ENCODE measurements at places on chromosomes 2 and 18.
A peak's percentile ranks its signal among the peaks of the same experiment; 100 is the strongest.

DNA sequence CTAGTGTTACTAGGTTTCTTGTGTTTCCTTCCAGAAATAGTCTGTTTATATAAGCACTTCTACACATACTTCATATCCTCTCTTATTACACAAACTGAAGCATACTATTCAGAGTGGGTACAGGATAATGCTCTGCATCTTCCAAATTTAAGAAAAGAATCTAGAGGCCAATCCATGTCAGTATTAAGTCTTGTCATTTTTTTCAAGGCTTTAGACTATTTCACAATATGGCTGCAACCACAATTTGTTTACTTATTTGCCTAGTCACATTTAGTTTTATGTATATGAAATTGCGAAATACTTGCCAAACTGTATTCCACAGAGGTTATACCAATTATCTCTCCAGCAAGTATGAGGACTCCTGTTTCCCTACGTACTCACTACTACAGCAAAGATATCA, 27.9 kb downstream of the IWS1 start:
- DNase-seq: no peak

DNA sequence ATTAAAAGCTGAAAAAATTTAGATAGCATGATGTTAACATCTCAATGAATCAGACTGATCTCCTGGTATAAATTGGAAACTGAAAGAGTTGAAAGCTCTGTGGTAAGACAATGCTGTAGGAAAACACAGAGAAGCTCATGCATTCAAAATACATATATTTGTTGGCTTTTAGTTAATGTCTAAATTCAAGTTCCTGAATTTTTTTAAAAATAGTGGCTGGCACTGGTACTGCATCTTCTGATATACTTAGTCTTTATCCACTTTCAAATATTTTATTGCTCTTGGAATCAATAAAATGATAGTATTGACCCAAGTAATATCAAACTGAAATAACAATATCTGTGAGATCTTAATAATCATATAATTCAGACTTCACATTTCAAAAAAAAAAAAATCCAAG, 151.4 kb upstream of the FIGN start:
- DNase-seq: no peak

- DNase-seq: no peak
Observed at GRCh38 chr2:56008661-56009431, 85.3 kb upstream of the EFEMP1 start.

DNA sequence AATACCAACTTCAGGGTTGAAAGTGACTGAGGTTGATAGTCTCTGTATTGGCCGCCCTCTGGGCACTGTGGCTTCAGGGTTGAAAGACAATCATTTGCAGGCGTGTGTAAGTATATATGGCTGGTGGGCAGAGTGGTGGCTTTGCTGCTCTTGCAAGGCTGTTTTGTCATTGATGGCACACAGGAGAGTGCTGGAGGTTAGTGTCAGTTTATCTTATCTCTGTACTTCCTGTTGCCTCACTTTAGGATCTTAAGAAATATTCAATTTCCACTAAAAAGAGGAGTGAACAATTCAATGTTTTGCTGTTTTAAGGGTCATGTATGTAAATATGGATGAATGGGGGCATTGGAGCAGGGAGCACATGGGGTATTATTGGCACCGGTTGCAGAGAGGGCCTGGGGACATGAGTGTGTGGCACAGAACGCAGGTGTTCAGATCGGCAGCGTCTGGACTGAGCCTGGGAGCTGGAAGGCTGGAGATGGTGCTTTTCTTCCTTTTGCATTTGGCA, 51.5 kb downstream of the NCK2 start:
- DNase-seq: no peak

DNA sequence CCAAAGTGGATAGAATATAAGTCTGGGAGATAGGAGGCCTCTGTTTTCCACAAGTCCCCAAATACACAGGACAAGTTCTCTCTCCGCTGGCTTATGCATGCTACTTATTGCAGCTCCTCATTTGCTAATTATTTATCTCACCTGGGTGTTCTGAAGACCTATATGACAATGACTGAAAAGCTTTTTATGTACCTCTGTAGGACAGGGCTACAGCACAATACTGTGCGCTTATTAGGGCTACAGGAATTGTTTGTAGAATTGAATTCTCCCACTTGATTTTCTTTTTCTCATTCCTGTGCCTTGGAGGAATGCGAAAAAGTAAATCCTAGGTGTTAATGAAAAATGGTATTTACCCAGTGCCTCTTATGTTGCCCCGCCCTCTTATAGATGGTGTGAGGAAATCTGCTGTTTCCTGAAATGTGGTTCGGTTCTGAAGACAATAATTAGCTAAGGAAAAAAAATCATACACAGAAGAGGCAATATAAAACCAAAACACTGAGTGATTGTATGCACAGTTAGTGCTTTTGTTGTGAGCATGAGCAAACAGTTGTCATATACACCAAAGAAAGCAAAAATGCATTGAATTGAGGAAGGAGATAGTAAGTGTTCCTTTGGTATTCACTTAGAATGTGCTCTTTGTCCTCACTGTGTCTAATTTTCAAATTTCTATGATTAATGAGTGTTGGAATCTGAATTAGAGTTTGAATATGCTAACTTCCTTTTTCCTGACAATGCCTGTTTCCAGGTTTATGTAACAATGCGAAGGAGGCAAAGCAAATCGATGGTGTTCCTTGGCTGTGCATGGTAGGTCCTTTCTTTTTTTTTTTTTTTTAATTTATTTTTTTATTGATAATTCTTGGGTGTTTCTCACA, 78.7 kb upstream of the PNPT1 start:
- no peak for DNase-seq

- DNase-seq: no peak
Observed at GRCh38 chr18:22550366-22550765, 132.7 kb upstream of the CTAGE1 start.

- no peak for DNase-seq
Observed at GRCh38 chr2:147595200-147595599, 249.6 kb upstream of the ACVR2A start.

DNA sequence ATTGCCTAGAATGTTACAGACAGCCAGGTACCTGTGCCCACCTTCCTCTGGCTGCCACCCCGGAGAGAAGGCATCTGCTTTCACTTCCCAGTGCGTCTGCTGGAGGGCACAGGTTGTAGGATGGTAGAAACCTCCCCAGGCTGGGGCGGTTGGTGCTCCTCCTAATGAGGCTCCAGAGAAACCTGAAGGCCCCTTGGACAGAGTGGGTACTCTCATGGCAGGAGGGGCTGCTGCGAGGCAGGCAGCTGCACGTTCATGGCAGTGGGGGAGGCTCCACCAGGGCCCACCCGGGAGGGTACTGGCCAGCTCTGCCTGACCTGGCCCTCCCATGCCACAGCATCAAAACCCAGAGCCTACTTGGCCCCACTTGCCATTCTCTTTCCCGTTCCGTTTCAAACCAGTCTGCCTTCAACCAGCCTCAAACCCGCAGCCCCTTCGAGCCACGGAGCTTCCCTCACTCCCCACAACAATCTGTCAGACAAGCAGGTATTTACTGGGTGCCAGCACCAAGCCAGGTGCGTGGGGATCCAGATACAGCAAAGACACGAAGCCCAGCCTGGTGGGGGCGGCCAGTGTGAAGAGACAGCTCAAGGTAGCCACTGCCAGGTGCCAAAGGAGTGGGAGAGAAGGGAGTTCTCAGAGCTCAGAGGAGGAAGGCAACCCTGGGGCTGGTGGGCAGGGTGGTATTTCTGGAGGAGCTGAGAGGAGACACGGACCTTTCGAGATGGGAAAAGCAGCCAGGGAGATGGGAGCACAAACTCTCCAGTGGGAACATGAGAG, 229.6 kb downstream of the LOXHD1 start:
- DNase-seq: no peak

DNA sequence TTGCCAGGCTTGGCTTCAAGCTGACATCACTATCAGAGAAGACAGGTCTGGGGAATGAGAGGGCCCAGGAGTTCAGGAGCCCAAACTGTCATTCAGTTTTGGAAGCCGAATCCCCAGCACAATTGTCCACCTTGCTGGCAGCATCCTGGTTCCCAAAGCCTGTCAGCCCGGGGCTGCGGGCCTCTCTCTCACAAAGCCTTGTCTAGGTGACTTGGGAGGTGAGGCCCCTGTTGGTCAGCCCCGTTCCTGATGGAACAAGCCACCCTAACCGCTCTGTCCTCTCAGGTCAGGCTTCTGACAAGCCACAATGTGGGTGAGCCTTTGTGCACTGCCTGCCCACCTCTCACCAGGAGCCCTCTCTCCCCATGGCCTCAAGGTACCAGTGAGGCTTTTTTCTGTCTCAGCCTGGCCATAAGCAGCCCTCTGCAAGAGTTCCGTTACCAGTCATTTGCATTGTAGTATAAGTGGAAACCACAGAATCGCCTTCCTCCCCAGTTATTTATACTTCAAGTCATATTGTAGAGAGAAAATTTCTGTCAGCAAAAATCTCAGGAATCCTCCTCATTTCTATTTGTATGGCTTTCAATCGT, 100.6 kb downstream of the MSH2 start:
- no peak for DNase-seq

GRCh38 chr2:241111440-241111805, 9.3 kb upstream of the MTERF4 start:
- DNase-seq: no peak

- DNase-seq: no peak
Observed at GRCh38 chr18:49751427-49752094, 61.8 kb downstream of the ACAA2 start.

GRCh38 chr2:140808820-140809219, 1322.0 kb downstream of the LRP1B start:
- no peak for DNase-seq

- DNase-seq: no peak
Observed at GRCh38 chr18:25061395-25061794, 290.6 kb downstream of the ZNF521 start.

DNA sequence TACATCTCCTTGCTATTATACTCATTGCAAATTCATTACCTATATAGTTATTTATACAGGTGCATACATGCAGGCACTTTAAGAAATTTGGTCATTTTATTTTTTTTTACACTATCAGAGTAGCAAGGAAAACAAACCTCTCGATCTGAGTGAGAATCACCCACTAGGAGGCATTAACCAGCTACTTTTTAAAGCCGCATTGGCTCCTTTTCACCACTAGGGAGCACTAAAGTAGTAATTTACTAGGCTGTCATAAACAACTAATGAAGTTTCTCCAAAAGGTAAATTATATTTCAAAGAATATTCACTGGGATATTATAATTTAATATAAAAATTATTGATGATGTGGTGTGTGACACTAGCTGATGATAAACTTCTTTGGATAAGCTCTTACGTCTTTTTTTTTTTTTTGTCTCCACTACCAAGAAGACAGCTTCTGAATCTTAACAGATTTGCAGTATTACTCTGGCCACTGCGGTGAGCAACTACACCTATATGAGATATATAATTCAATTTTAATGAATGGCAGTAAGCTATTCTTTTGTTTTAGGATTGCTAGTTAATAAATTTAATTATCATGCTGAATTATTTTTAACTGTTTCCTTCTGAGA, 101.9 kb downstream of the NOL4 start:
- peak; percentile 48 for DNase-seq

GRCh38 chr2:149064365-149064841, 25.9 kb downstream of the LYPD6B start:
- DNase-seq: no peak

DNA sequence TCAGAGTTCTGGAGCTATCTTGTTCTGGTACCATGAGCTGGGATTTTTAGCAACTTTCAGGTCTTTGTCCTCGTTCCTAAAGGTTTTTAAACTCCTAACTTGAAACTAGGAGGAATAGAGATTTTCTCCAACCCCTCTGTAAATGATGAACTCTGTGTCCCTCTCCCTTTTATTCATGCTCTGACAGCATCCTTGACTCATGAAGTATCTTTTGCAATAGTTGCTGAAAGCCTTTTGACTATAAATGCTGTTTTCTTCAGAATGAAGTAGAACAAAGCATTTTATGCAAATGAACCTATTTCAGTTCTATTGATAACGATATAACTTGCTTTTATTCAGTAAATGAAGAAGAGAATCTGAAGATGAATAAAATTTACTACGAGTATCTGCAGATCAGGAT, 17.0 kb upstream of the MAPRE2 start:
- peak; percentile 8 for DNase-seq

- DNase-seq: no peak
Observed at GRCh38 chr2:191128172-191128910, 22.5 kb downstream of the STAT4 start.

GRCh38 chr2:2547451-2547850, 216.4 kb upstream of the MYT1L start:
- DNase-seq: no peak

DNA sequence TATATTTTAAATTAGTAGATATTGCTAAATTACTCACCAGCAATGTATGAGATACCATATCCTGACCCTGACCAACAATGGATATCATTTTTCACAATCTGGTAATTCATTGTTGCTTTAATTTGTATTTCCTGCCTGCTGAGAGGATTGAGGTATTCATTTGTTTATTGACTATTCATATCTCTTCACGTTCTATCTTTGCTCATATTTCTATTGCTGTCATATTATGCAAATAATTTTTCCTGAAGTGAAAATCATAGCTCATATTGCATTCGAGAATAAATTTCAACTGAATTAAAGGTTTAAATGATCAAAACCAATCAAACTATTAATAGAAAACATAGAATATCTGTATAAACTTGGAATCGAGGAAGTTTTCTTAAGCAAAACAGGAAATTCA, 31.0 kb downstream of the INO80D start:
- DNase-seq: no peak

DNA sequence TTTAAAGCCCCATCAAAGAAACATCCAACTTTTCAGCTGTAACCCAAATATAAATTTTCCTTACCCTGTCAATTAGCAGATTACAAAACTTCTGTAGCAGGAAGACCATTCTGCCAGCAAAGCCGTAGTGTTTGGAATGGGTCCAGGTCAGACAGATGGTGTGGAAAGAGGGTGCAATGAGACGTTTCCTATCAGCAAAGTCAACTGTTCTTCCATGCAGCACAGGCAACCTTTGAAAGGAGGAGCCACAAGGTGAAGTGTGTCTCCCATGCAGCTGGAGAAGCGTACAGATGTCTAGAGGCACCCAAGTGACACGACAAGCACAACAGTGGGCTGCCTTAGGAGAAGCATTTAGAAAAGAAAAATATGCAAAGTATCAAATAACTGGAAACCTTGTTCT, 83.7 kb downstream of the SP3 start:
- DNase-seq: no peak

DNA sequence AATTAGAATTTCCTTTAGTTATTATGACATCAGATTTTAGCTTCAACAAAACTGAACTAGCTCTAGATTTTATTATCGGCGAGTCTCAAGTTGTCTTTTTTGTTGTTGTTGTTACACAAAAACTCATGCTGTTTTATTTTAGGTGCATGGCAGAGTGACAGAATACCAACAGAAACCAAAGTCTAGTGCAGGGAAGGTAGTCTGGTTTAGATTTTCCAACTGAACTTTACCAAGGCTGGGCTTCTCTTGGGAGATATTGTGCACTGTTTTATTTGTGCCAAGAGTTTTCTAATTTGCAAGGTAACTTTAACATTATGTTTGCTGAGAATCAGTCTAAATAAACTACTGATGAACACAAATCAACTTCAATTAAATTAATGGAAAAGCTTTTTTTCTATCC, 43.6 kb upstream of the RASGRP3 start:
- no peak for DNase-seq

- no peak for DNase-seq
Observed at GRCh38 chr2:69734854-69735544, 6.9 kb upstream of the ANXA4 start.

All from trophoblast cell (in vitro differentiated cells and primary cell).